ENCODE measurements at places on chromosomes 5 and 9.

DNA sequence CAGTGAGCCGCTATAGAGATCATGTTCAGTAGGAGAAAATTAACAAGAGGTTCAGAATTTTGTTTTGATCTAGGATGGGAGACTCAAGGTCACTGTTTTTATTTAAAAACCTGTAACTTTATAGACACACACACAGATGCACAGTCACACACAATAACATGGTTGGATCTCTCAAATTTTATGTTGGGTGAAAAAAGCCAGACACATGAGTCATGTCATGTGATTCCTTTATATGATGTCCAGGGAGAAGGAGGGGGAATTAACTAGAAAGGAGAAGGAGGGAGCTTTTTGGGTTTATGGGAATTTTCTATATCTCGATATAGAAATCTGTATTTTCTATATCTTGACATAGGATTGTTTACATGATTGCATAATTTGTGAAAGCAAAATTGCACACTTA lies 17.1 kb downstream of the C6 start:
- DNase-seq: no peak

- DNase-seq: no peak
These were observed 12.6 kb downstream of the LMBRD2 start for GRCh38 chr5:36138900-36139683.

DNA sequence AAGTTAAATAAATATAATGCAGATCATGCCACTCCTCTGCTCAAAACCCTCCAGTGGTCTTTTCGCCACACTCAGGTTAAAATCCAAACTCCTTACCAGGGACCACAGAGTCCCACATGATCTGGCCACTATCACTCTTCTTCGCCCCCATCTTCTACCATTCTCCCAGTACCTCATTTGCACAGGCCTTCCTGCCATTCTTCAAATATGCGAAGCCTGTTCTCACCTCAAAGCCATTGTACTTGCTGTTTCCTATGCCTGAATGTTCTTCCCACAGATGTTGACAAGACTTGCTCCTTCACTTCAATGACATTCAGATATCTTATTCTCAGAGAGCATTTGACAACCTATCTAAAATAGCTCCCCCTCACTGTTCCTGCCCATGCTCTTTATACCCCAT lies 10.9 kb downstream of the TEX10 start:
- no peak for DNase-seq

DNA sequence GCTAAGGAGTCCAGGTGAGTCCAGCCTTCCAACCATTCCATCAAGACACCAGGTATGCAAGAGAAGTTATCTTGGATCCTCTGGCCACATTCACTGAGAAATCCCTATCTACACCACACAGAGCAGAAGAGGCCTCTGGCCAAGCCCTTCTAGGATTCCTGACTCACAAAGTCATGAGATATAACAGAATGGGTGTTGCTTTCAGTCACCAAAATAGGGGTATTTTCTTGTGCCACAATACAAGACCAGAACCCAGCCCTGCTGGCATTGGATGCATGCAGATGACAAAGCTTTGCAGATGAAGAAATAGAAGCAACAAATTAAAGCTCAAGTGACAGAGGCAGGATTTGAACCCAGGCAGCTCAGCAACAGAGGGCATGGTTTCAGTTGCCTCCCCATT lies 73.5 kb downstream of the PTPN3 start:
- no peak for DNase-seq

DNA sequence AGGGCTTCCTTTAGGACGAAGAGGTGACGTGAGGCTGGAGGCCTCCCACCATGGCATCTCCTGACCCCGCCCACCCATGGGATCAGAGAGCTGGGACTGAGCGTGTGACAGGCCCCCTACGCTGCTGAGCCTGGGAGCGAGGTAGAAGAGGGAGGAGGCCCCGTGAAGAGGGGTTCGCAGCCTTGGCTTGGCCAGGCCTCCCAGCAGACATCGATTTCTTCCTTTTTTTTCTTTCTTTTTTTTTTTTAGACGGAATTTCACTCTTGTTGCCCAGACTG lies 39.5 kb downstream of the PTGES start:
- DNase-seq: no peak

DNA sequence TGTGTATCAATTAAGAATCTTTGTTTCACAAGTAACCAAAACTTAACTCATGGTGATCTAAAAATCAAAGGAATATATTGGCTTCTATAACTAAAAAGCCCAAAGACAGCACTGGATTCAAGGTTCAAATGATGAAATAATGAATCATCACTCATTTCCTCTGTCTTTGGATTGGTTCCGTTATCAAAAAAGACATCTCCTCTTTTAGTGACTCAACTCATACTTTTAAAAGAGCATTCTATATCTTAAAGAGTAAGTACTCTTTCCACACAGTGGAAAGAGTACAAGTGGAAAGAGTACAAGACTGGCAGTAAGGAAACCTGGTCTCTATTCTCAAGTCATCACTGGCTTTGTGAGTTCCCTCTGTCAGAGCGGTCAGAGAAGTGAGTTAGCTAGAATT lies 141.4 kb upstream of the NMUR2 start:
- DNase-seq: no peak

GRCh38 chr5:82459626-82460025 lies 181.5 kb upstream of the RPS23 start:
- DNase-seq: no peak

DNA sequence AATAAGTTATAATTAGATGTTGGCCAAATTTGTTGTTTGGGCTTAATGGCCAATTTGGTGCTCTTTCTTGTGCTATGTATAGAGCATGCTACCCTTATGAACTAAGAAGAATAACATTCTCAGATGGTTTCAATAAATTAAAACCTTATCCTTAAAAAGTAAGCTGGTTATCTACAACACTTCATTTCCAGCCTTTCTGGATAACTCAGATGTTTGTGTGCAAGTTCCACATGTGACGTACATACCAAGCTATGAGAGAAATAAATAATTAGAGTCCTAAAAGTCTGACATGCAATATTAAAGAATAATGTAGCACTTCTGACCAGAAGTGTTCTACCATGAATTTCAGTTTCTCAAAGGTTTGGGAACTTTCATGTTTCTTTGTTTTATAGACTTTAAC lies 11.7 kb downstream of the MTREX start:
- no peak for DNase-seq

DNA sequence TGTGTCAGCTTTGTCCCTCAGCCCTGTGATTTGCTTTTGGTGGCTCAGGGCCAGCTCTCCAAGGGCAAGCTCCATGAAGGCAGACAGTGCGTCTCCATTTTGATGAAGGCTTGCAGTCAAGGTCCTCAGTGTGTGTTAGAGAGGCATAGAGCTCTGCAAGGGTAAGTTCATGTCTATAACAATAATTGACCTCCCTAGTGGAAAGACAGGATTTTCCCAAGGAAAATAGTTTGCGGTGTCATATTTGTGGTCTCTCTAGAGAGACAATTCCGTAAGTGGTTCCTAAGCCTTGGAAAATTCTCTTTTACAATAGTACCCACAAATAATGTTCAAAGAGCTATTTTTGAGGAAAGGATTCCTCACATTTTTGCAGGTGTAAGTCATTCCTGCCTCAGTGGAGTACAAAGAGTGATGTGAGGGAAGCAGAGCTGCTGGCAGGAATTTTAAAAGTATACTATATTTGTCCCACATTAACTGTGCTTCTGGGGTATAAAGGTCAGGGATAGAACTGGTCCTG lies 40.2 kb downstream of the SLC1A3 start:
- DNase-seq: no peak

DNA sequence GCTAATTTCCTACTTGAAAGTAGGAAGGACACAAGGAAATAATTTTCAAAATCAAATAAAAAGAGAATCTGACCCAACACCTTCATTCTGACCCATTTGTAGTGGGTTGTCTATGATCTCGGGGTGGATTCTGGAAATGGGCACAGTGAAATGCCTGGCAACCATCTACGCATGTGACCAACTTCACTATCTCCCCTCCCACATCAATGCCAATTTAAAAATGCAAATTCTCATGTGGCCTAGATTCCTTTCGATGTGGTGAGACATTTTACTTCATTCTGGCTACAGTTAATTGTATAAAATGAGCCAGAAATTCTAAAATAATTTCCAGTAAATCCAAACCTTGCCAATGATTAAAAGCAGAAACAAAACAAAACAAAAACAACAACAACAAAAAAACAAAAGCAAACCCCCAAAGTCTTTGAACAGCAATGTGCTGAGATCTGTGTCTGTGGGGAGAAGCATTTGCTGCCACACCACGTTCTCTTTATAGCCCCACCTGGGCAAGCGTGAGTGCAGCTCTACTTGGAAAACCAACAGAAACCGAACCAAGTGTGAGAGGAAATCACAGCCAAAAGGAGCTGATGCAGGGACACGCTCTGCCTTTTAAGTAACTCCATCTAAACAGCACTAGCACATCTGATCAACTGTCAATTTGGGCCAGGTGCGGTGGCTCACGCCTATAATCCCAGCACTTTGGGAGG lies 59.0 kb downstream of the USP20 start:
- no peak for DNase-seq

GRCh38 chr9:134375430-134376385 lies 49.5 kb downstream of the RXRA start:
- DNase-seq: peak; percentile 8

DNA sequence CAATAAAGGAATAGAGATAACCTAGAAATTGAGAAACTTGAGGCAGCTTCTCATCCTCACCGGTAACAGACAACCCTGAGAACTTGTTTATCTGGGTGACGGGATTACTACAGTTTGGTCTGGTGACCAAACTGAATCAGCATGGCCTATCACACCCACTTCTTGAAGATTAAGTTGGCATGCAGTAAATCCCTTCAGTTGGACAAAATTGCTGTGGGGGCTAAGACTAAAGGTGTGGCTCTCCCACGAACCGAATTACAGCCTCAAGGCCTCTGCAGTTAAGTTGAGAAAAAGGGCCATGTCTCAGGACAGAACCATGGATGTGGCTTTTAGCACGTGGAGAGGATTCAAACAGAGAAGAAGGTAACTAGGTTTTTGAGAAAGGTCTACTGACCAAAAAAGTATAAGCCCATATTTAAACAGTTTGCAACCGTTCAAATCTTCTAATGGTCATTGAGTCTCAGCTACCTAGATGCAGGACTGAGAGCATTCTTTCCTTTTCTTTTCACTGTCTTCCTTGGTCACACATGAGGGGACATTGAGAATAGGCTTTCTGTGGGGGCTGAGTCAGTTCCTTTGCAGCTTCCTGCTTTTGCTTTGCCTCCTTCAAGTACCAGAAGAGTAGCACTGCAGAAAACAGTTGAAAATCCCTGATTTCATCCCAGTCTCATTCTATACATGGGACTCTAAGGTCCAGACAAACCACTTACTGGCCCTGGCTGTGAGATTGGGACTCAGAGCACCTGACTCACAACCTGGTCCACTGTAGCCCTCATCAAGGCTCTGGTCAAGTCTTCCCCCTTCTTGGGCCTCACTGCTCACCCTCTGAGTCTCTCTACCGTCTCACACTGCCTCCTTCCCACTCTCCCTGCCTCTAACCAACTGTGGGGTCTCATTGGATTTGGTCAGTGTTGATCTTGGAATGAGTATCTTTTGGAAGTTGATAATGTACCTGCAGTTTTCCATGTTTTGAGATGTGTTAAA lies 30.9 kb downstream of the PDE6A start:
- DNase-seq: no peak

DNA sequence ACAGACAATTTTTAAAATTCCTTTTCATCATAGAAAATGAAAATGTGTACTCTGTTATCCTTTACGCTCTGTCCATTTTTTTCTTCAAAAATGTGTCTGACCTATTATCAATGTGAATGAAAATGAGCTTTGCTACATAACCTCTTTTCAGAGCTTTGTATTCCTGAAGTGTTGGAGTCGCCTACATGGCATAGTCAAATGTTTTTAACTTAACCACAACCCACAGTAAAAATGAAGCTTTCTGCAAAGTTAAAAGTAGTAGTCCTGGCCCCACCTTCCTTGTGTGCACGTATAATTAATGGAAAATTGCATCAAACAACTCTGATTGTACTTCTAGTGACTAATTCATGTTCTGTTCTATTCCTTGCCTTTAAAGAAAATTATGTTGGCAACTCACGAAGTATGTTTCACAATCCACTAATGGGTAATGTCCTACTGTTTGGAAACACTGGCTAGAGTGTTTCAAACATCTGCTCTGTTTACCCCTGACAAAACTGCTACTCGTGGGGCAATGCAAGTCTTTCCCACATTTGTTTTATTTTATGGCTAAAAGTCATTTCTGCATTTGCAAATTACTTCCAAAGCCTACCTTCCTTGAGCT lies 18.6 kb upstream of the PSAT1 start:
- peak; percentile 47 for DNase-seq

DNA sequence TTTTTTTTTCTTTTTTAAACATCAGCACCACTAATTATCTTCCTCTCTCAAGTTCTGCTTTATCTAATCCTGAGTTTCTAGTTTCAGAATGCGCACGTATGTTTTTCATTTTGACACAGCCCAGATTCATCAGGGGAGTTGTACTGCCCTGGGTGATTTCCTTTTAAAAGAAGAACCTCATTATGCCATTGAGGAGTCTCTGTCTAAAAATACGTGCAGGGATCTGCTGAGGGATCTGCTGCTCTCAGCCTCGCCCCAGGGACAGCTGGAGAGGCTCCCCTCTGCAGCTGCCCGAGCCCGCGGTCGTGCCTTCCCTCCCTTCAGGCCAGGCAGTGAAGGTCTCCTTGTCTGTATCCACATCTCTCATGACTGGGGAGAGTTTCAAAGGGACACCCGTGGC lies 273.1 kb downstream of the ARHGEF28 start:
- DNase-seq: peak; percentile 6

GRCh38 chr5:78527054-78527859 lies 121.3 kb downstream of the LHFPL2 start:
- peak; percentile 95 for DNase-seq

Data from inflammatory macrophage (primary cell).